Urinary bladder (tissue), 4 donors: ENCODE measurements at places on chromosomes 2 and 18.

DNA sequence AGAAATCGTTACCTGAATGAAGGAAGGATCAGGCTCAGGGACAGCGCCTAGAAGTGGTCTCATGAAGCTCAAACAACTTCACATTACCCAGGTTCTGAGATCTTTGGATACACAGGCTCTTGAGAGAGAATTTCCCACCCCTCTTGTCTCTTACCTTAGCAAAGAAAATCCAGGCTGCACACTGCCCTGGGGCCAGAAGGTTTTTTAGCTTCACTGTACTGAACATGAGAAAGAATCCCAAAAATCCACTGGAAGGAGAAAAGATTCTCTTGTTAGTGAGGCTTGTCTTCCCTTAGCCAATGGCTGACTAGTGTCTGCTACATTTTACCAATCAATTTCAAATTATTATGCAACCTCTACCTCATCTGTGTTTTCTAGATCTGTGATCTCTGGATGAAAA is 101.0 kb upstream of the RIOK3 start:
- DNase-seq, result no peak

GRCh38 chr2:24832521-24832920 is 39.3 kb downstream of the CENPO start:
- no peak for DNase-seq

GRCh38 chr2:97845818-97846217 is 132.4 kb downstream of the ZAP70 start:
- DNase-seq, result no peak

DNA sequence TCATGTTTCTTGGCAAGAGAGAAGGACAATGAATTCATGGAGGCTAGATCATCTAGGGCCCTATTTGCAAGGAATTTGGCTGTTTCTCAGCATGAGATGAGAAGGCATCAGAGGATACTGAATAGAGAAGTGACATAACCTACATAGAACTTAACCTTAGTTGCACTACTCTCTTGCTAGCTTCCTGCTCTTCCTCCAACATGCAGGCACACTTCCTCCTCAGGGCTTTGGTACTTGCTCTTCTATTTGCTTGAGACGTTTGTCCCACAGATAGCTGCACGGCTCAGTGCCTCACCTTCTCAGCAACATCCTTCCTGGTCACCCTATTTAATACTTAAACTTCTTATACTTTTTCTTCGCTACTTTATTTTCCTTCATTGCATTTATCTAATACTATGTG is 20.0 kb upstream of the LANCL1 start:
- no peak for DNase-seq

GRCh38 chr2:153873052-153874048 is 1.6 kb downstream of the GALNT13 start:
- DNase-seq, result no peak

DNA sequence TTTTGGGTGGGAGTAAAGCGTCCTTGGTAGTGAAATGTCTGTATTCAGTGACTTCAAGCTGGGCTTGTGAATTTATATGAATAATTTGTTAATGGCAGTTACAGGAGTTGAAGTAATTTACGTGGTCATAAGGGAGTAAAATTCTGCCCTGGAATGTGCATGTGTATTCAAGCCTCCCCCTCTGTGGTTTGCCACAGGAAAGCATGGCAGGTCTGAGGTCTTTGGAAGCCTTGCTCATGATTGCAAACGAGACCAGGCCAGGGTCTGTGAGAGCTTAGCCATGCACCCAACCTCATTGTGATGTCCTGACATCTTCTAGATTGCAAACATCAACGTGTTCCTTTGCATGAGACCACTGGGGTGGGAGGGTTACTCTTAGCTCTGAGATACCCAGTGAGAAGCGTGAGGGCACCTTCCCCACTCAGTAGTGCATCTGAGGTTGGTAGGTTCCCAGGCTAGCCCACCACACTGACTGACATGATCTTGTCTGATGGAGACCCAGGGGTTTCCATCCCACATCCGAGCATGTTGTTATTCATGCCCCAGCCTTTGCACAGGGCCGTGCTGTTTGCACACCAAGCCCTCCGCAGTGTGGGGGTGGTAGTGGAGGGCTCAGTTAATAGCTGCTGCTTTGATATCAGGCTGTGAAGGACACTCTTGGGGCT is 216.5 kb downstream of the KLHL29 start:
- DNase-seq, result no peak

DNA sequence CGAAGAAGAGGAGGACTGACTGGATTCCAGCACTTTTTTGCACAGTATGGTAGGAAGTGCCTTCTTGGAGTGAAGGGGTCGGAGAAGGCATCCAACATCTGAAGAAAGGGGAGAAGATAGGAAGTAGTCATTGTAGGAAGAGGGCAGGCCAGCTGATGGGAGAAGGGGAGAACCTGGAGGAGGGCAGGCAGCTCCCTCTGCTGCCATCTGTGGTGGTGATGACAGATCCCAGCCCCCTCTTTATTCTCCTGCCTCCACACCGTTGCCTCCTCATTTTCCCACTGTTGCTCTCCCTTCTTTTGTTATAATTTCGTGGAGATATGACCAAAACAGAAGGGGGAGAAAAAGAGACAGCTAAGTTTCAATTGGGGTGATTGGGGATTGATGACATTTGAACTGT is 2.9 kb upstream of the SCYGR2 start:
- DNase-seq, result no peak

GRCh38 chr2:28779001-28779400 is 27.4 kb downstream of the PPP1CB start:
- DNase-seq, result no peak

DNA sequence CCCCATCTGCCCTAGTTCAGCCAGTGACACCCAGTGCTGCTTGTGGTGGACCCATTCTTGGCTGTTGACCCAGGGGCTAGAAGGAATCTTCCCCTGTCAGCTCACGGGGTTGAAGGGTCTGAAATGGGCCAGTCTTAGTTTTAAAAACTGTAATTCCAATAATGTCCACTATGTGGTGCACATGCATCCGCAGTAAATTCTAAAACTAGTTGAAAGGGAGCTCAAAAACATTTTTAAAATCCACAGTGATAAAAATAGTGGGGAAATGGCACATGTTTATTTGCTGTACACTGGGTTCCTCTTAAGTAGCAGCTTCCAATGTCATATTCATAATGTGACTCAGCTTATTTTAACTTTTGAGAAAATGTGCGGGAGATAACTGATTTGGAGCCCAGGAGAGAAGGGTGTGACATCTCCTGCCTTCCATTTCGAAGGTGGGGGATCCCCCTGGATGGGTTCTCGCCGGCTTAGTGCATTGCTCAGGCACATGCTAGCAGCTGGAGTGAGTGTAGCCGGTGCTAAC is 32.8 kb downstream of the GRHL1 start:
- DNase-seq, result no peak

GRCh38 chr2:172856606-172857005 is 121.0 kb downstream of the RAPGEF4 start:
- DNase-seq, result no peak

DNA sequence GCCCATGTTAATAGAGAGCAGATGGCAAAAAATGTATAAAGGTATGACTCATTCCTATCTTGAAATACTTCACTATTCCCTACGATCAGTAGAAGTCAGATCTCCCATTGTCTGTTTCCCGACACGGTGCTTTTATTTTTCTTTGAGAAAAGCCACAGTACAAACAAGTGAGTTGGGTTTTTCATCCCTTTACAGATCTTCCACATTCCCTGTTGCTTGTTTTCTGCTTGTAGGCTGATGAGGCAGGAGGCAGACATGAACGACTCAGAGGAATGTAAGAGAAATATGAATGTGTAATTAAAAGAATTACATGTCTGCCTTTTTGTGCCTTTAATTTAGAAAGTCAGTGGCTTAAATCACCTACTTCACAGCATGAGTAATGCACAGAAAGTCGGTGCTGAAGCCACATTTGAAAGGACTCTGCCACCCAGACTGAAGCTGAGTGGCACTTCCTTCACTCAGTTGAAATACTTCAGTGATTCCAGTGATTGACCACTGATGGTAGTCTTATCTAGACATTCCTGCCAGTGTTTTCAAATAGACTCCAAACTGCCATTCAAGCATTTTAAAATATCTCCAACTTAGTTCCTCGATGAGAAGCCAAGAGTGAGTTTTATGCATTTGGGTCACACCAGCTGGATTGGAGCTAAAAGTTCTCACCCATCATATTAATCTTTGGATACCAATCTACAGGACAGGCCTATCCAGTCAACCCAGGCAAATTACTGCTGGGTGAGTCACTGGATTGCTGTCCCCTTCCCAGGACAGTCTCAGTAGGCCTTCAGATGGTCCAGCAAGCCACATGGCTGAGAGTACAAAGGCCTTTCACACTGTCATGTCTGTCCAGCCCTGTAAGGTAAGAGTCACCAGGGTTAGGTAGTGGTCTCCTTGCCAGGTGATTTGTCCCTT is 79.0 kb downstream of the COLEC12 start:
- no peak for DNase-seq

DNA sequence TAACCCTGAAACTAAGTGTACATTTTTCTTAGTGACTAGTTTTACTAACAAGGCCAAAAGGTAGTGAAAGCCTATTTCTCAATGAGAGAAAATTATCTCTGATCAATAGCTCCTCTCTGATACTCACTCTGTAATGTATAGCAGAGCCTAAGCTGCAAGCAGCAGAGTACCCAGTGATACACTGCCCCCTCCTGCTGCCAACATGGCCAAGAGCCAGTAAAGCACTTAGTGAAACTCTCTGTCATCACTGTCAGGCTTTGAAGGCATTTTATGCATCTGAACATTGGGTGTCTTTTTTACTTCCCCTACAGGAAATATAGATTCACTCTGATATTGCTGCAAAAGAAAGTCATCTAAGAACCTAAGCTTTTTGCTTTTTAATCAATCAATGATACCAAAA is 784.1 kb upstream of the CDH7 start:
- DNase-seq, result no peak

- DNase-seq, result no peak
These were observed 143.4 kb upstream of the GPC1 start for GRCh38 chr2:240292035-240292574.

GRCh38 chr2:237731663-237732062 is 66.9 kb upstream of the RBM44 start:
- DNase-seq, result no peak

GRCh38 chr2:104375206-104375605 is 478.7 kb upstream of the POU3F3 start:
- no peak for DNase-seq

GRCh38 chr2:227115761-227116160 is 48.2 kb downstream of the COL4A4 start:
- DNase-seq, result no peak

DNA sequence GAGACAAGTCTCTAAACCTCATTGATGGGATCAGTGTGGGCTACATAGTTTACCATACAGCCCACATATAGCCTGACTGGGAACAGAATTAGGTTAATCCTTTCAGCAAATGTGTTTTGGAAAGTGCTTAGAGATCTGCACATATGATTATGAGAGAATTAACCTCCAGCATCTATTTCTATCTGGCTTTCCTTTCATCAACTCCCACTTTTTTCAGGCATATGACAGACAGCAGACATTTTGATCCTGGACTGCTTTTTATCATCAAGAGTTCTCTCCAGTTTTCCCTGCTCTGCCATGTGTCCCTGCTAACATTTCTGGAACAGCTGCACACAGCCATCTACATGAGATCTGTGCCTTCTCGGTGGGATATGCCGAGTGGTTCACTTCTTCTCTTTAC is 139.5 kb upstream of the LRP1B start:
- DNase-seq, result no peak

DNA sequence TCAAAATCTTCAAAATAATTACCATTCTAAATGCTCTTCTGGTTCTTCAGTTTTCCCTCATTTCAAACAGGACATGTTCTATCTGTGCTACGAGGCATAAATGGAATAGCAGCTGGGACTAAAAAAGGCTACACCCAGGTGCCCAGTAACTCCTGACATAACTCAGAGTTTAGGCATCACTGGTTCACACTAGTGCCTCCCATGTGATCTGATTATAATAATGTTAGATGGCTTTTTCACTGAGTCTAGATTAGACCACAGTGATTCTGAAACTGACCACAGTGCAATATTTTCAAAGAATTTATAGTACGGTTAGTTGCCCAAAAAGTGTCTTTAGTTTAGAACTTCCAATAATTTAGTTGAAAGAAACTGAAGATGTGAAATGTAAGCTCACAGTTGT is 123.3 kb downstream of the CCBE1 start:
- DNase-seq, result no peak

DNA sequence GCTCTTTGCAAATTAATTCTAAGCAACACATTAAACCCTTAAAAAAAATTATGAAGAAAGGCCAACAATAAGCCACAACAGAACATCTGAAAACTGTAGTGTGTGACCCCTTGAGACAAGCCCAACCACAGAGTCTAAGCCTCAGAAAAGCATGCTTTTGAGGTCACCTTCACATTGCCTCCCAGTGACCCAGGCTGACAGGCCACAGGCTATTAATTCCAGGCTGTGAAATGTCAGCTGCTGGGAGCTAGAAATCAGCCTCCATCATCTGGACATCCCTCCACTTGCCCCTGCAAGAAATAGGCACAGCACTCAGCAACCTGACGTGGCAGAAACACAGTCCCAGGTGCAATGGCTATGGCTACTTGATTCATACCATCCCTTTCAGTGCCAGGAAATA is 179.4 kb upstream of the ZFP36L2 start:
- DNase-seq, result no peak

- no peak for DNase-seq
These were observed 30.7 kb downstream of the INO80C start for GRCh38 chr18:35466815-35467623.

DNA sequence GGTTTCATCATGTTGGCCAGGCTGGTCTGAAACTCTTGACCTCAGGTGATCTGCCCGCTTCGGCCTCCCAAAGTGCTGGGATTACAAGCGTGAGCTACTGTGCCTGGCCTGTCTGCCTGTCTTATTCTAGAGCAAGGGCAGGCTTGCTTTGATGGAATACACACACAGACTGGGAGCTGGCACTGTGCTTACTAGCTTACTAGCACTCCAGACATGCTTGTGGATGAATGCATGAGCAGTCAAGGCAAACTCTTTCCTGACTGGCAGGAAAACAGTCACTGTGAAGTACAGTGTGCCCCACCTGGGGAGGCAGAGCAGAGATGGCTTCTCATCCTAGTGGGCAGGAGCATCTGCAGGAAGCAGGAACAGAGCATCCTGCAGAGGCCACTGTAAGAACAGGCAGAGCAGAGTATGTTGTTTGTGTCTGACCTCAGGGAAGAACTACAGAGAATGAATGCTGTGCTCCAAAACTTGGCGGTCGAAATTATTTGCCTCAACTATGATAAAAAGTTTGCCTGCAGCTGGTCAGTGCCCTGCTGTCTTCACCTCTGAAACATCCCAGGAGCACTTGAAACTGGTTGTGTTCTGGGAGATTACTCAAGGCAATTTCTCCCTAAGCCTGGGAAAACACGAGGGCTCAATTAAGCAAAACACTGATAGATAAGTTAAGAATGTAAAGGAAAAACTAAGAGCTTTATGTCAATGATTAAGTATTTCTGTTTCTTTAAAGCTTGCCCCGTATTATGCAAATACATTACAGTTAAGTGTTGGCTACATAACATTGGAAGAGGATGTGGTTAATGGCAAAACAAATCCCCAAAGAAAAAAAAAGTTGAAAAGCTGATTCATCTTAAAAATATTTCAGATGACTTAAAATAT is 102.4 kb downstream of the VAPA start:
- no peak for DNase-seq
